ENCODE measurements at places on chromosomes 7 and 10.

DNA sequence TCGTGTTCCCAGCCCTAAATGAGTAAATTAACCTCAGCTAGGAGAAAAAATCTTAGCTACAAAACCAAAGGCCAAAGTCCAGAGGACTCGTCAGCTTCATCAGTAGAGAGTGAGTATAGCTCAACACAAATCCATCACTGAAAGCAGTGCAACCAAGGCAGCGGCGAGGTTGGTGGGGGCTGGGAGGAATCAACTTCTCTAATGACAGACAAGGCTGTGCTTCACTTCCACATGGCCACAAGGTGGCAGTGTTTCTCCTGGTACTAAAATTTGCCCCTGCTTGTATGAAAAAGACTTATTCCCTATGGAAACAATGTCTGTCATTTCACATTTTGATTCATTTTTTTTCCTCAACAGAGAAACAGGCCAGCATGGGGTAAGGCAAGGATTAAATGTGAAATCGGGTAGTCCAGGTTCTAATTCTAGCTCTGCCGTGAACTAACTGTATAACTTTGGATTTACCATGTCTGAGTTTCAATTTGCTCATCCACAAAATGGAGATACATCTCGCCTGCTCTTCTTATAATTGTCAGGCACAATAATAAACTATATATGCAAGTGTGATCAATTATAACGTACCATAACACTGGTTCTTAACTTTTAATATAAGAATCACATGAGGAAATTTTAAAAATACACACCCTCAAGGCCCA lies 39.3 kb downstream of the FAS start:
- DNase-seq = peak; percentile 29

DNA sequence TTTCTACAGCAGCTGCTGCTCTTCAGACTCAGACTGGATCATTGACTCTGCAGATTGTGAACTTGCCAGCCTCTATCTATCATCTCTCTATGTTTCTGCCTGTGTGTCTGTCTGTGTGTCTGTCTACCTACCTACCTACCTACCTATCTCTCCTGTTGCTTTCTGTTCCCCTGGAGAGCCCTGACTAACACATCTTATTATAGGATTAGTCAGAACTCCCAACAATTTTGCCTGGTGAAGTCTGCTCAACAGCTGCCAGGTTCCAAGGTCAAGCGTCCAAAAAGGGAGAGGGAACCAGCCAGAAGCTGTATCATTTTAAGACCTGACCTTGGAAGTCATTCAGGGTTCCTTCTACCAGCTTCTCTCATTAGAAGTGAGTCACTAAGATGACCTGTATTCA lies 579.0 kb upstream of the DPP6 start:
- DNase-seq = no peak

GRCh38 chr10:112715581-112715980 lies 234.5 kb upstream of the TCF7L2 start:
- DNase-seq = no peak

- no peak for DNase-seq
Observed at GRCh38 chr7:140141256-140141655, 35.5 kb downstream of the KDM7A start.

GRCh38 chr7:105876091-105876963 lies at the start of gene ATXN7L1:
ATXN7L1 (minus strand) TSS chr7:105876599; CDS start chr7:105876558, 41 bp downstream.
- DNase-seq = peak; percentile 77

DNA sequence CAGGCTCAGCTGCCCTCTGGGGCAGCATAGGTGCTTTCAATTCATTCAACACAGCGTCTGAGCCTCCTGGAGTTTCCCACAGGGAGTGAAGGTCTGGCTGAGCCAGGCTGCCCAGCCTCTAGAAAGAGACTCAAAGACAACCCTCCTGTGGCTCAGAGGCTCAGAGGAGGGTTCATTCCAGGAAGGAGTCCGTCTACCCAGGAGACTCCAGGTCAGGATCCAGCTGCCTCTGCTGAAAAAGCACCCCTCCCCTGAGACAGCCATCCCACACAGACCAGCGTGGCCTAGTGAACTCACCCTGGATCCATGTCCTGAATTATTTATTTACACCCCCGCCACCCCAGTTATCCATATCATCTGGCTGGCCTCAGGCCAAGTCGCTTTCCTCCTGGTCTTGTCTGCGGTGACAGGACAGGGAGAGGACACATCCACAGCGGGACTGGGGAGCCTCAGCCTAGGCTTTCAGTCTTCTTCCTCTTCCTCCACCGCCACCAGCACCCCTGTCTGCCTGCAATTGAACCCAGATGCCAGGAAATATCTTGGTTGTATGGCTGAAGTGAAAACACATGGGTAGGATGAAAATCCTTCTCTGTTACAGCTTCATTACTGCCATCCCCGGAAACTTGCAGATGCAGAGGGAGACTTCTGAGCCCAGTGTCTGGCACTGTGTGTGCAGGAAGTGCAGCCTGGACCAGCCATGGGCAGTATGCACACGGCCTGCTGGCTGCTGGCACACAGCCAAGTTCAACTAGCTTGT lies 44.0 kb upstream of the COL13A1 start:
- DNase-seq = no peak

GRCh38 chr10:71921324-71922027 lies 42.7 kb upstream of the CHST3 start:
- no peak for DNase-seq

- DNase-seq = no peak
Observed at GRCh38 chr7:129748356-129749109, 137.0 kb downstream of the NRF1 start.

GRCh38 chr10:28661035-28661434 lies 16.3 kb upstream of the BAMBI start:
- peak; percentile 71 for DNase-seq

DNA sequence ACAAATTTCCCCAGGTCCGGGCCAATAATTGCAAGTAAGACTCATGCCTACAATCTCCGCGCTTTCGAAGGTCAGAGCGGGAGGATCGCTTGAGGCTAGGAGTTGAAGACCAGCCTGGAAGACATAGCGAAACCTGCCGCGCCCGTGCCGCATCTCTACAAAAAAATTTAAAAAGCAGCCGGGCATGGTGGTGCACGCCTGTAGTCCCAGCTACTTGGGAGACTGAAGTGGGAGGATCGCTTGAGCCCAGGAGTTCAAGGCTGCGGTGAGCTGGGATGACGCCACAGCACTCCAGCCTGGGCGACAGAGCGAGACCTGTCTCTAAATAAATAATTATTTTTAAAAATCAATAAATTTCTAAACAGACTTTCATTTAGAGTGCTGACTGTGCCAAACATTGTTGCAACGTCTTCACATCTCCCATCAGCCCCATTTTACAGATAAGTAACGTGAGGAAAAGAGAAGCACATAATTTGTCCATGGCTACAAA lies 494 bp upstream of the CFAP43 start:
- no peak for DNase-seq

DNA sequence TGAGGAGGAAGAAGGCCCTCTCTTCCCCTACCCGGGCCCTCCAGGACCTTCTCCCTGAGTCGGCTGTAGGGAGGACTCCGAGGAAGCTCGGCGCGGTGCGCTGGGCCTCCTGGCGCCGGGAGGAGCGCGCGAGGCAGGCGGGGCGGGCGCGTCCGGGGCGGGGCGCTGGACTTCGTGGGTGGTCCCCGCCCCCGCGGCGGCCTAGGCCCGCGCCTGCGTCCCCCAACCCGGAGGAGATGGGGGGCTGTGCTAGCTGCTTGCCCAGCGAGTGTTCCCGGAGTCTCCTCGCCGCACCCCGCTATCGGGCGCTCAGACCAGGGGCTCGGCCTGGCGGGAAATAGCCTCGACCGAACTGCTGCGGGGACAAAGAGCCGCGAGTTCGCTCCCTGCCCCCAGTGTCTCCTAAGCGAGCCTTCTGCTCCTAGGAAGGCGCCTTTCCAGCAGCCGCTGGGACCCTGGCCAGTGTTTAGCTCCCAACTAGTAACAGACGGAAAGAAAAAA lies 19.2 kb upstream of the SMO start:
- DNase-seq = no peak

DNA sequence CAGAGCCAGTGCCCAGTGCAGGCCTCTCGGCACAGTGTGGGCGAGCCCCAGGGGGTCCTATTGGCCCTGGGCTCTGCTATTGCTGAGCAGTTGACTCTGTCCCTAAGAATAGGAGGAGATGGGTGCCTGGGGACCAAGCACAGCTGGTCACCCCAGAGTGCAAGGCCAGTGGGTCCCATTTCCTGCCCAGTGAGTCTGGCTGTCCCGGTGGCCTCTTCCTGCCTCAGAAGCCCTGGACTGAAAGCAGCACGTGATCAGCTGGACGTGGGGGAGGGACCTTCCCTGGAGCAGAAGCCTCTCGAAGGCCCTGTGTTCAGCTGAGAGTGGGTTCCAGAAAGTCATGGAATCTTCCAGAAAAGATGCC lies 42.0 kb downstream of the PWWP2B start:
- no peak for DNase-seq

DNA sequence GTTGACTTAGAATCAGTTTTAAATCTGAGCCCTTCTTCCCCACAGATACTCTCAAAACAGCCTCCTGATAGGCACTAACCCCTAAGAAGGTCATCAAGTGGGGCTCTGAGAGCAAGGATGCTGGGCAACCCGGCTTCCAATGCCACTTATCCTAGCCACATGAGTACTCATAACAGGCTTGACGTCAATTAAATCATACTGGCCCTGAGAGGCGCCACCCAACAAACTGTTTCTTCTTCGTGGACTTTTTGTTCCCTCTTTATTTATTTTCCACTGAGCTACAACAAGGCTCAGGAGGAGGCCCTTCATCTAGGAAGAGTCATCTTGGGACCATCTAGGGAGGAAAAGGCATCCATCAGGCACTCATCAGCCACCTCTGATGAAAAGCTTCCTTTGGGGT lies 255.9 kb downstream of the KCNMA1 start:
- DNase-seq = no peak

GRCh38 chr7:96026611-96027010 lies 254.3 kb downstream of the DYNC1I1 start:
- DNase-seq = no peak

DNA sequence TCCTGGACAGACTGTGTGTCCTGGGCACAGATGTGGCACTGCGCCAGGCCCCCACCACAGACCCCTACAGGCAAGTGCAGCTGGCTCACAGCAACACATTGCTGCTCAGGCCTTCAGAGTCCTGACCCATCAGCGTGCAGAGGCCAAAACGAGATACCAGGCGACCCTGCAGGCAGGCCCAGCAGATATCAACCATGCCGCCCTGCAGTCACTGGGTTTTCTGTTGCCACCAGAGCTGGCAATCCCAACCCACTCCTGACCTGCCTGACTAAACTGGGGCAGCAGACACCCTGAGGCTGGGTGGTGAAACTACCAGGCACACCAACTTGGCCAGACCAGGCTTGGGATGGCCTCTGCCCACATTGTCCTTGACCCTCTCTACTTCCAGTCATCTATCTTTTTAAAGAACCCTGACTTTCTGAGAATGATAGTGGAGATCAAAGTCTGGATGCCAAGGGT lies 20.3 kb downstream of the ZCCHC24 start:
- no peak for DNase-seq

GRCh38 chr10:45471531-45472310 lies 97.7 kb downstream of the ALOX5 start:
- DNase-seq = no peak

- no peak for DNase-seq
Observed at GRCh38 chr10:47053081-47053798, 142.0 kb downstream of the PTPN20 start.

DNA sequence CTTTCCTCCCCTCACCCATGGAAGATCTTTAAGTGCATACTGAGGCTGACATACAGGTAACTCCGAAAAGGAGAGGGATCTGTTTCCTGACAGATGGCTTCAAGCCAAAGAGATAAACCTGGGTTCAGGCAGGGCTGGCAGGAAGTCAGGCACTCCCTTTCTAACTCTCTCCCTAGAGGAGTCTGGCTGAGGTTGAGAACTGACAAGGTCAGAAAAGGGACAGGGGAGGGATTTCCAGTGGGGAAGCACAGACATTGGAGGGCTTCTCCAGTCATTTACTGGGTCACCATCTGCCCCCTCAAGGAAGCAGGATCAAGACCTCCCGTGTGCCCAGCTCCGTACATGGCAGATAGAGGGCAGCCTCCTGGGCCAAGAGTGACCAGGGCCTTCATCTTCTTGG lies 31.6 kb downstream of the TLX1 start:
- no peak for DNase-seq

DNA sequence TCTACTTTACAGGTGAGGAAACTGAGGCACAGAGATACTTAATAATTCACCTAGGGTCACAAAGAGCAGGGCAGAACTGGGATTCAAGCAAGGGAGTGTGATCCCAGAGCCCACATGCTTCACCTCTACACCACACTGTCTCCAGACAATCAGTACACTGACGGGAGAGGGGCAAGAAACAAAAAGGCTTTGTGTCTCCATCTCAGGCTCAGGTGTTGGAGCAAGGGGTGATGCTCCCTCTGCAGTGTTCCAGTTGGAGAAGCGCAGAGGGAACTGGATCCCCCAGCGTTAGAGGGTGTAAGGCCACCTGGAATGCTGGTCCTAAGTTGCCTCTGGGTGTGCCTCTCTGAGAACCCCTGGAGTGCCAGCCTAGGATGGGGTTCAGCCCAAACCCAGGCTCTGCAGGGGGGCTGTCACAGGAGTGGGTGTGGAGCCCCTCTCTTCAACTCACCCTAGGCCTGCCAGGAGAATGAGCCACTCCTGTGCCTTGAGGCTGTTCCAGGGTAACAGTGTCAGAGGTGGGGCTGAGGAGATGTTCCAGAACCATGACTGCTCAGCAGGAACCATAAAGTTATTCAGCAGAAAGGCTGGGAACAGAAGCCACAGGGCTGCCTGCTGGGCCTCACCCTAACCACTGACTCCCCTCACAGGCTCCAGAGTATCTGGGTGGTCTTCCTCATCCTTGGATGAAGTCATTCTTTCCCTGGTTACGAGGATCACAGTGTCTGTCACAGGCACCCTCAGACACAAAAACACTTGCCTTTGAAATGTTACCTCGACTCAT lies 5.5 kb downstream of the RBP4 start:
- DNase-seq = no peak

DNA sequence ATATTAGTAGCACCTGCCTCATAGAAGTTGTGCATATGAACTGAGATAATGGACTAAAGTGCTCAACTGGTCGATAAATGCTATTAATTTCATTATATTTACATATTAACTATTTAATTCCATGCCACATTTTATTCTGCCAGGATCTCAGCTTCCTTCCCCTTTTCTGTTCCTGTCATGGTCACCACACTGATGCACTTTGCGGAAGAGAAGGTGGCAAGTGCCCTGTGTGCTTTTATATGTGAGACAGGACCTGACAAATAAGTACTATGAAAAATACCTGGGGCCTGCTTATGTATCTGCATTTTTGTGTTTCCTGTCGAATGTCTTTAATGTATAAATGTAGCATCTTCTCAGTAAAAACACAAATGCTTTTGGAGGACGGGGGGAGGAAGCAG lies 12.2 kb downstream of the ATP6V0E2 start:
- DNase-seq = no peak

DNA sequence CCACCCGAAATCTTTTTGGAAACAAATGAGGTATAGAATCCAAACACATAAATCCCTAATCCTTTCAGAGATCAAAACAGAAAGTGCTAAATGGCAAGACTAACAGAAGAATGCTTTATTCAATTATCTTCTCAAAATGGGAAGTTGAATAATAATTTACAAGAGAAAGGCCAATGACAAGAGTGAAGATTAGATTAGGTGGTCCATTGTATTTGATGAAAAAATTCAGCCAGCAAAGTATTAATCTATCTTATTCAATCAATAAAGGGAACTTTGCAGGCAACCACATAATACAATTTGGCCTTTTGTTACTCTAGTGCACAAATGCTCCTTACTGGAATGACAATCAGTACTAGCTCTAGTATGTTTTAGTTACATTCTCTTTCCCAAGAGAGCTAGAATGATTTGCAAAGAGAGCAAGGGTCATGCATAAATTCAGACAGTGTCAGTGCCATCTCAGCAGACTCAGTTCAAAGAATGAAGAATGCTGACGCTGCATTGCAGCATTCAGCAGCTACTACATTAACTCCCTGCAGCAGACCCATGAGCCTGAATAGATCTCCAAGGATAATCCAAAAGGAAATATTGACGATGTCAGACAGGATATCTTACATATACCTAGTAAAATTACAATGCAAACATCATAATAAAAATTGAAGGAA lies 131.8 kb downstream of the ANK3 start:
- no peak for DNase-seq
